ENCODE measurements at places on chromosomes 2 and 18.

DNA sequence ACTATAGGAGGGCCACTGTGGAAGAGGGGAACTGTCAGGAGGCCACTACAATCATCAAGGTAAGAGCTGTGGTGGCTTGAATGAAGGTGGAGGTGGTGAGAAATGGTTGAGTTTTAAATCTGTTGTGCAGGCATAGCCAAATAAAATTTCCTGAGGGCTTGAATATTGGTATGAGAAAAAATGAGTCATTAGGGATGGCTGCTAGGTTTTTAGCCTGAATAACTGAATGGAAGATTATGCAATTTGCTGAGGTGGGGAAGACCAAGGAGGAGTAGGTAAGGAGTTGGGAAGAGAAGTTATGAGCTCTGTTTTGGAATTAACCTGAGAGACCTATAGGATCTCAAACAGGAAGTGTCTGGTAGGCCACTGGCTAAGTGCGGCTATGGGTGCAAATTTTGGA, 84.0 kb downstream of the KLHL14 start:
- no peak for DNase-seq

GRCh38 chr18:10035281-10035991, 121.6 kb downstream of the VAPA start:
- no peak for DNase-seq

DNA sequence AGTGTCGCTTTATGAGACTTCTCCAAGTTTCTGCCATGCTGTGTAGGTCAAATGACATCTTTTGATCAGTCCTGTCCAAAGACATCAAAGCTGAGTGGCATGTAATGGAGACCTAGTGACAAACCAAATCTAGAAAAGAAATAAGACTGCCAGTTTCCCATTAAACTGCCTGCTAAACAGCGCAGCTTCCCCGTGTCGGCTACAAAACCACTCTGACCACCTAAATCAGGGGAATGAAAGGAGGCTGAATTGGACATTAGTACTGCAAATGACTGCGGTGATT, 57.7 kb downstream of the TSHZ1 start:
- DNase-seq = no peak

DNA sequence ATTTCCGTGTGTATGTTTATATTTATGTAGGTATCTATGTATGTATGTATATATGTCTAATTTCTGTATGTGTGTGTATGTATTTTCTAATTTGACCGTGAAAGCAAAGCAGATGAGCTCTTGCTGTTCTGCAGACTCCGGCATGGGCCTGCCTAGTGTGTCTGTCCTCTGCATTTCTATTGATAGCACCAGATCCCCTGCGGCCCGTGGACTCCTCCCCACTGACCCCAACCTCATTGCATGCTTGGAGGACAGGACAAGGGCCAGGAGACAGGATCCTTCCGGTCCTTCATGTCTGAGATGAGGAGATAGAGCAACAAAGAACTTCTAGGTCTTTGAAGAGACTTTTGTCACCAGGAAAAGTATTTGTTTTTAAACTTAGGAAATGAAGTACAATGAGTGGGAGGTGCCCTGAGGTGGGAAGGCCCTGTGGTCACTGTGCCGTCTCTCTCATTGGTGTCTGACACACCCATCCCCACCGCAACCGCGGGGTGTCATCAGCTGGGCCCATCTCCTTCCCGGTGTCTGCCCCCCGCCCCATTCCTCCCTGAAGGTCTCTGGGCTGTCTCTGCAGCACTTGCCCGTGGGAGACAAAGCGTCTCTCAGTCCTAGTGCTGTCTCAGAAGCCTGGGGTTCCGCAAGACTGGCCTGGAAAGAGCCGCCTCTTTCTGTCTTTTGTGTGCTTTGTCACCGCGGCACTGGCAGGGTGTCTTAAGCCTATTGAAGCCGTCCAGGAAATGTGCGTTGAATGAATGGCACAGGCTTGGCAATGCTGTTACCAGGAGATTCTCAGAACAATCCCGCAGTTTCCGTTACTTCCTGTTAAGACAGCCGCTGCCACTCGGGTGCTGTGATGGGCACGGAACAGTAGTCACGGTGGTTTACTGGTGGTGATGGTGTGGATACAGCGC, 216.4 kb downstream of the AGAP1 start:
- no peak for DNase-seq

- DNase-seq = no peak
These were observed 168.7 kb downstream of the ANKRD44 start for GRCh38 chr2:197141702-197142473.

DNA sequence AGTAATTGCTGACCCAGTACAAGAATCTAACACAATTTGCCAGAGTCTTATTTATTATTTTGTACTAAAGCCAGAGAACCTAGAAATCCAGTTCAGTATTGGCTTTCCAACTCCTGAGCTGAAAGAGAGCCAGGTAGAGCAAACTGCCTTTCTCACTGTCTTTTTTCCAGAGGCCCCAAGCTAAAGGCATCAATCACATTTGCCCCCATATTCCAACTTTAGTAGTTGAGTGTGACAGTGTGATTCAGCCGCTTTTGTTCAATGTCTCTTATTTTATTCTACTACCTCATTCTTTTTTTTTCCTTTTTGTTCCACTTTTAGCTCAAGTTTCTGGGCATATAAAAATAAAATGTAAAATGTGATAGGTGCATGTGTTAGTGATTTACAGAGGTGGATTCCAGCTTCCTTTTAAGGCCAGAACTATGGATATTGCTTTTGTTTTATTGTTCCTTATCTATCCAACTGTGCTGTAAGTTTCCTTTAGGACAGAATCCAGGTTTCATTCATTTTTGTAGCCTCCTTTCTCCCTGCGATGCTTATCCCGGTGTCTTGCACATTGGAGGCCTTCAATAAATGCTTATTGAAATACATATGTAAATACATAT, 153.0 kb downstream of the ZEB2 start:
- no peak for DNase-seq

DNA sequence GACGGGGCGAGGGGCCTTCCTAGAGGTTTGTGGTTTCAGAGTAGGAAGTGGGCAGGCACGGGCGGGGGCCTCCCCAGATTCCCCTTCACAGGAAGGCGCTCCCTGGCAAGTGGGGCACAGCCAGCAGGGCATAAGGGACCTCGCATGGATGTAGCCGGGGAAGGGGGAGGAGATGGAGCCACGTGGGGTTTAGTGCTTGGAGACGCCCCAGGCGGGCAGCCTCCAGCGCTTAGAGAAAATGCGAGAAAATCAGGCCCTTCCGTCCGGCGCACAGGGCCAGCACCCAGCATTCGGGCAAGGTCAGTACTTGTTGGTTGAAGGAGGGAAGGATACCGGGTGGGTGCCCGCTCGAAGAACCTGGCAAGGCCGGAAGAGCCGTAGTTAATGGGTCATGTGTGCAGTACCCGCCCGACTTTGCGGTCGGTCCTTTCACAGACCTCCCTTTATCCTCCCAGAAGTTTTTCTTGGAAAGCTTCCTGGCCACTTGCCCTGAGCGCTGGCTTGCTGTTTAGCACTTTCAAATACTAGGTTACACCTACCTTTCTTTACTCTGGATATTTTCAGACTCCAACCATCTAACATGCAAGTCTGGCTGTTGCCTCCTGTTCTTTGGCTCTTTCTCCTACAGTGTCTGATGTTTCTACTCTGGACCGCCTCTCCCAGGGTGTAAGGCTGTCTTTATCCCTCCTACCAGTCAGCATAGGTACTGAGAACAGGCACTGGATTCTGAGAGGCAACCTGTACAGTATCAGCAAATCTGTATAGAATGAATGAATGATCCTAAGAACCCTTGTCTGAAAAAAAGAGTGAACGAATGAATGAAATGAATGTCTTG, 78.1 kb downstream of the CIB4 start:
- DNase-seq = no peak

DNA sequence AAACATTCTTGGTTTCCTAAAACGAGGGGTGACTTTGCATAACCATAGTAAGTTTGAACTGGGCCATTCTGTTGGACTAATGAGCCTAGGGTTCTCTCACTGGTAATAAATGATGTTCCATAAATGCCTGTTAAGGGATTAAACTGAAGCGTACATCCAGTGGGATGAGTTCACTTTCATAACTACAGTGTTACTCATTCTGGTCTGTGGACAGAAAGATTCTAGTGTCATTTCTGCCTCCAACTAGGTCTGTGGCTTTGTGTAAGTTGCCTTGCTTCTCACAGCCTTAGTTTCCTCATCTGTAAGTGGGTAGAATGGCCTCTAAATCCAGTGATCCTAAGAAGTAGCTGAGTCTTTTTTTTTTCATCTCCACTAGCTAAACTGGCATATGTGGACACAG, 1860.6 kb upstream of the PIK3C3 start:
- DNase-seq = no peak

DNA sequence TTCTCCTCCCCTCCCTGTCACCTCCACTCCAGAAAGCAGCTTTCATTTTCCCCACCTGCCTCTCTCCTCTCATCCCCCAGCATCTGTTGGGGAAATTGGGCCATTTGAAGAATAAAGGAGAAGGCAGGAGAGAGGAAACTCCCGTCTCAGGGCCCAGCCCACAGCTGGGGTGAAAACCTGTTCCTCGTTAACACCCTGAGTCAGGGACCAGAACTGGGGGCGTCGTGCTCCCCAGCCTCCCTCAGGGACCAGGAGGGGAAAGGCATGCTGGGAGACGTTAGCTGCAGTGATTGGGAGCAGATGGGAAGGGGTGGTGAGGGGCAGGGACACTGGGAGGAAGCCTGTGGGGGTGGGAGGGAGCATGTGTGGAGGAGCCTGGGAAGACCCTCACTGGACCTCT, 251.3 kb downstream of the DYSF start:
- no peak for DNase-seq

DNA sequence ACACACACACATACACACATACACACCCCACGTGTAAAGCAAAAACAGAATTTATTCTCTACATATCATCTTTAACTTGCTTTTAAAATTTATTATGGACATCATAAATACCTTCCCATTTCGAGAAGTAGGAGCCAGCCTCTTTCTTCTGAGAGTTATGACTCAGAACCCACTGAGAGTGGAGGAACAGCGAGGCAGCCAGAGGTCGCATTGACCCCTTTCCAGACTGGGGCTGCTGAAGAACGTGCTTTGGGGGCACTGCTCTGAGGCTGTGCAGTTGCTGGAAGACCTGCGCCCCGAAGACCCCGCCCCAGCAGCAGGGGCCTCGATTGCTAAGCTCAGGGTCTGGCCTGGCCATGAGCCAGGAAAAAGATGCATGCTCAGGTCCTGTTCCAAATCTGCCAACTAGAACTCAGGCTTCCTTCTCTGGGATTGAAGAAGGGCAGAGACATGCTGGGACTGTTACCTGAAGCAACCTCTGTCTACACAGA, 133.8 kb upstream of the TWIST2 start:
- no peak for DNase-seq

GRCh38 chr2:14082640-14083039, 549.9 kb upstream of the LRATD1 start:
- no peak for DNase-seq

DNA sequence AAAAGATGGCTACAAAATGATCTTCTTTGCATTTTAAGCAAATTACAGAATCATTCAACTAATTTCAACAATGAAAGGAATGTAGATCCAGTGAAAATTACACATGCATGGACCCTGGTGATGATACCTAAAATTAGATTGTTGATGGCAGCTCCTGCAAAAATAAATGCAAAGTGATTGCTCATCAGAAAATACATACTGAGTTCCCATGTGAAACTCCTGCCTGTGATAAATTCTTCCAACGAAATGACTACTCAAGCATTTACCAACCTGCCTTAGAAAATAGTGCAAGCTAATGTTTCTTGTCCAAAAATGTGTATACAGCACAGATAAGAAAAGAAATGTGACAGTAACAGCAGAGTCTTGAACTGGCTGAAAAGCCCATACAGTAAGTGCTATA, 300.0 kb upstream of the REV1 start:
- no peak for DNase-seq

DNA sequence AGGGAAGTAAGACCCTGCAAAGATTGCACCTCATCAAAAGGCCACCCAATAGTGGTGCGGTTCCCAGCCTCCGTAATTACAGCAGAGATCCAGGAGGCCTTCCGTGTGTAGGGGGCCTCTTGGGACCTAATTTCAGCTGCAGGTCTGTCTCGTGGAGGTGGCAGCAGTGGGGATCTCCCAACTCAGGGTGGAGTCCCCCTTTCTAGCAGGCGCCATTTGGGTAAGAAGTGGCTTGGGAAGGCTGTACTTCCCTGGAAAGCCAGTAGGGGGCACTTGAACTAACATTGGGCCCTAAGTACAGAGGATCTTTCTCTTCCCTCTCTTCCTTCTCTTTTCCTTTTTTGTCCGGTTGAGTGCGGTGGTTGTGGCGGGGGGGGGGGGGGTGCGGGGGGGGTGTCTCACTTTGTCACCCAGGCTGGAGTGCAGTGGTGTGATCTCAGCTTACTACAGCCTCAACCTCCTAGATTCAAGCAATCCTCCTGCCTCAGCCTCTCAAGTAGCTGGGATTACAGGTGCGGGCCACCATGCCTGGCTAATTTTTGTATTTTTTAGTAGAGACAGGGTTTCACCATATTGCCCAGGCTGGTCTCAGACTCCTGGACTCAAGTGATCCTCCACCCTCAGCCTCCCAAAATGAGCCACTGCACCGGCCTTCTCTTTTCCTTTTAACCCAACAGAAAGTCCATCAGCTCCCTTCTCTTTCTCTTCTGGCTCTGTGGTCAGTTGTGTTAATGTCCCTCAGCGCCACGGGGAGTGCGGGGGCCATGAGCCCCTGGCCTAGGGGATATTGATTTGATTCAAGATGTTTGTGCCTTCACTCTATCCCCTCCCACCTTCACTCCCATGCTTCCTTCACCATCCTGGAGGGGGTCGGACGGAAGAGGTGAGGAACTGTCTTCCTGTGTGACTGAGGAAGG, 32.0 kb downstream of the CENPO start:
- no peak for DNase-seq

DNA sequence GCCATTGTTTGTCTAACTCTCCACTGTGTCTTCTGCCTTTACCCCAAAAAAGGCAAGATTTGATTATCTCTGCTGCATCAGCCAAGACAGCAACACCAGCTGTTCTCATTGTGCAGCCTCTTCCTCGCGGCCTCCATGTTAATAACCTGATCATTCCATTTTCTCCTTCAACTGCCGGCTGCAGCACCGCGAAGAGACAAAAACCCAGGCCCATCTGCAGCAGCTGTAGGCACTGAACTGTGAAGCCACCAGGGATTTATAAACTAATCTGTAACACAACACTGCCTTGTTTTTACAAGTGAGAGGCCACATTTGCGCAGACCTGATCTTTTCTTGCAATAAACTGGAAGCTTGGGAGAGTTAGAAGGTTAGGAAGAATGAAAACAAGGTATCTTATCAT, 147.8 kb downstream of the SATB2 start:
- DNase-seq = no peak

GRCh38 chr2:174711206-174711605, 53.1 kb downstream of the CHRNA1 start:
- DNase-seq = no peak

- no peak for DNase-seq
These were observed 133.7 kb downstream of the SMAD7 start for GRCh38 chr18:48817021-48817461.

GRCh38 chr2:56230156-56230555, 46.4 kb downstream of the CCDC85A start:
- no peak for DNase-seq

- no peak for DNase-seq
These were observed 144.3 kb downstream of the KCNH7 start for GRCh38 chr2:162694266-162694665.

DNA sequence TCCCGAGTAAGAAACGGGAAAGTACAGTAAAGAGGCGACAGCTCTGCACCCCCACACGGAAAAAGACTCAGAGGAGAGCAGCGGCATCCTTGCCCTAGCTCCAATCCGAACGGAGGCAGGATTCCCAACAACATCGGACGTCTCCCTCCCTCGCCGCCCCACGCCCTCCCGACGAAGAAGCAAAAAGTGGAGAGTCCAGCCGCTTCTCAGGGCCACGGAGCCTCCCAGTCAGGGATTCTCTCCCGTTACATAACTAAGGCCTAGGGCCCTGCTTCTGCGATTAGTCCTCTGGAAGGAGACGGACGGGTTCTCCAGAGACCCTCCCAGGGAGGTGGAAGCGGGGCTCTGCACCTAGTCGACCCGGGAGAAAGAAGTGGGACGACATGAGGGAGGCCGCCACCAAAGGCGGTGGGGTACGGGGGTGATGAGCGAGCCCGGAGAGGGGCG, 587 bp downstream of the SUMO1 start:
- DNase-seq = no peak

All from AML-193 (cell line).